ENCODE measurements at places on chromosomes 7 and 10.

DNA sequence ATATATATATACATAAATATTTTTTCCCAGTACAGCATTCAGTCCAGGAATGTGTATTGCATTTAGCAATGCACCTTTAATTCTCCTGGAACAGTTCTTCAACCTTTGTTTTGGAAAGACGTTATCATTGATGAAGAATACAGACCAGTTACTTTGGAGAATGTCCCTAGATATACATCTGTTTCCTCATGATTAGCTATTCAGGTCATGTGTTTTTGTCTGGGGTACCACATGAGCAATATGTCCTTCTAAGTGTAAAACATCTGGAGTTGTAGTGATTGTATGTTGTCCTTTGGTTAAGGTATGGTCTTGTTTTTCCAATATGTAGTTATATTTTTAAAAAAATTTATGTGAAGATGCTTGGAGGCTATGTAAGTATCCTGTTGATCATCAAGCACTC lies 10.2 kb downstream of the BZW2 start:
- H3K4me1 ChIP-seq: peaks cover 18% of the 10 kb centered on the region
- no peaks in the 10 kb centered on the region for H3K36me3 ChIP-seq
- H3K4me3 ChIP-seq: no peak overlapping the region
- H3K27me3 ChIP-seq: no peaks in the 10 kb centered on the region
- H3K27ac ChIP-seq: no peak overlapping the region

GRCh38 chr7:124177891-124178290 lies 145.0 kb upstream of the TMEM229A start:
- no peak for DNase-seq
- H3K4me1 ChIP-seq: no peaks in the 10 kb centered on the region
- no peak overlapping the region for H3K4me3 ChIP-seq

GRCh38 chr7:44172352-44172751 lies 16.9 kb downstream of the GCK start:
- no peak for DNase-seq
- no peak overlapping the region for H3K27ac ChIP-seq
- H3K4me3 ChIP-seq: no peak overlapping the region
- H3K36me3 ChIP-seq: no peaks in the 10 kb centered on the region

- no peak for DNase-seq
- no peaks in the 10 kb centered on the region for H3K36me3 ChIP-seq
- H3K4me1 ChIP-seq: peaks cover 10% of the 10 kb centered on the region
- no peak overlapping the region for H3K4me3 ChIP-seq
- no peaks in the 10 kb centered on the region for H3K27me3 ChIP-seq
- H3K27ac ChIP-seq: no peak overlapping the region
Observed at GRCh38 chr10:112797855-112798254, 152.2 kb upstream of the TCF7L2 start.

DNA sequence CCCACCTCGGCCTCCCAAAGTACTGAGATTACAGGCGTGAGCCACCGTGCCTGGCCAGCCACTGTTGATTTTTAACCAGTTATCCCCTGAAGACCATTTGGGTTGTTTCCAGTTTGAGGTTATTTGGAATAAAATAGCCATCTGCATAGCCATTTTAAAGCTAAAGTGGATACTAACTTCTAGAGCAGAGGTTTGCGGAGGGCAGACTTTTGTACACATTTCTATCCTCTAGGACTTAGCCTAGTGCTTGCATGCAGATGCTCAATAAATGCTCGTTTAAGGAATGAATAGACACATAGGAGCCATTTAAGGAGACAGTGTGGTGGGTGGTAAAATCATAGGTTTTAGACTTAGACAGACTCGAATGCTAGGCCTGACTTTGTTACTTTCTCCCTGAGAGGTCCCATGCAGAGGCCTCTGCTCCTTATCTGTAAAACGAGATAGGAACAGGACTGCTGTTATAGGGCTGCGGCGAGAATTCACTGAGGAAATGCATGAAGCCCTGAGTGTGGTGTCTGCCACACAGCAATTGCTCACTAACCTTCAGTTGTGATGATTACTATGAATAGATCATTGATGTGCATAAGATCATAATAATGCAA lies 75.9 kb downstream of the PFKFB3 start:
- H3K27ac ChIP-seq: no peak overlapping the region
- no peaks in the 10 kb centered on the region for H3K27me3 ChIP-seq
- H3K4me1 ChIP-seq: peaks cover 21% of the 10 kb centered on the region
- no peak overlapping the region for H3K4me3 ChIP-seq

- no peak overlapping the region for H3K4me3 ChIP-seq
- no peak overlapping the region for H3K27ac ChIP-seq
- no peak for DNase-seq
- peaks cover 31% of the 10 kb centered on the region for H3K4me1 ChIP-seq
Observed at GRCh38 chr10:62248465-62248864, 20.2 kb downstream of the RTKN2 start.

GRCh38 chr10:130761788-130762301 lies 549.7 kb downstream of the TCERG1L start:
- no peak for DNase-seq
- no peak overlapping the region for H3K4me3 ChIP-seq
- no peaks in the 10 kb centered on the region for H3K36me3 ChIP-seq
- H3K27ac ChIP-seq: no peak overlapping the region

DNA sequence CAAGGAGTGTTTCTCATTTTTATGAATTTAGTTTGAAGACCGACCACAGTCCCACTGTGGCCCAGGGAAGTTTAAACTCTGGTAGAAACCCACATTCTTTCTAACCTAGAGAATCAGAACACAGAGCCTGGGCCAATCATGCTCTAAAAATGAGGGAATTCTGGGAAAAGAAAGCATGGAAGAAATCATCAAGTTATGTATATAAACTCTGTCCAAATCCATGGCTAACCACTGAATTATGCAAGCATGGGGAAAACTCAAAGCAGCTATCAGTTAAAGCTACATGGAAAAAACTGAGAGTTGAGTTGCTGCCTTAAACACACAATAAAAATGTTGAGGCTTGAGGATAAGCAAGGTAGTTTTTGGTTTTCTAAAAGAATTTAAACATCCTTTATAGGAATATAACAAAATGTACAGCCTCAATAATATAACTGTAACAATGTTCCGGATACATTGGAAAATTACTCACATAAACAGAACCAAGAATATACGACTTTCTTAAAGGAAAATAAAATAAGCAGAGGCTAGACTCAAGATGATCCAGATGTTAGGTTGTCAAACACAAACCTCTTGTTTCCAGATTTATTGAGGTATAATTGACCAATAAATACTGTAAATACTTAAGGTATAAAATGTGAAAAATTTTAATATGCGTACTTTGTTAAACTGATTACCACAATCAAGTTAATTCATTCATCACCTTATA lies 311.2 kb upstream of the GNAI1 start:
- H3K27ac ChIP-seq: no peak overlapping the region
- no peak overlapping the region for H3K4me3 ChIP-seq
- H3K4me1 ChIP-seq: no peaks in the 10 kb centered on the region

GRCh38 chr10:31723106-31723750 lies 205.4 kb downstream of the ARHGAP12 start:
- H3K27ac ChIP-seq: no peak overlapping the region
- no peaks in the 10 kb centered on the region for H3K27me3 ChIP-seq
- H3K4me1 ChIP-seq: peaks cover 6% of the 10 kb centered on the region
- H3K36me3 ChIP-seq: no peaks in the 10 kb centered on the region
- H3K4me3 ChIP-seq: no peak overlapping the region

Measured in osteoblast (primary cell).